Fibroblast of upper back skin (primary cell): ENCODE measurements at places on chromosomes 3 and 15.

DNA sequence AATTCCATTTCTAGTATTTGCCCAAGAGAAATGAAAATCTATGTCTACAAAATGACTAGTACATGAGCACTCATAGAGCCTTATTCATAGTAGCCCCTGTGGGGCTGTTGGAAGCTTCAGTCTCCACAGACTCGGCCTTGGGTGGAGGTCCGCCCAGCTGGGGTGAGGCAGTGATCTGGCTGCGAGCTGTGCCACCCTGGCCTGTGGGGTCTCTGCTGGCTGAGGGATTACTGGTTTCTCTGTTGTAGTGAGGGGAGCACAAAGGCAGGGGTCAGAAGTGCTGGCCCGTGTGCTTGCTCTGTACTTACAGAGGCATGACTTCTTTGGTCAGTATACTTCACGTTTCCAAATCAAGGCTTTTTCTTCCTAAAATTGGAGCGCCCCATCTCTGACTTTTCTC, 158.2 kb downstream of the CHDH start:
- no peak for DNase-seq

GRCh38 chr15:69058830-69059556, 44.5 kb downstream of the NOX5 start:
- DNase-seq, result peak; percentile 86

- no peak for DNase-seq
Measured at GRCh38 chr3:4514916-4515315, 21.8 kb downstream of the ITPR1 start.

GRCh38 chr3:60890226-60890625, 361.0 kb downstream of the FHIT start:
- no peak for DNase-seq

DNA sequence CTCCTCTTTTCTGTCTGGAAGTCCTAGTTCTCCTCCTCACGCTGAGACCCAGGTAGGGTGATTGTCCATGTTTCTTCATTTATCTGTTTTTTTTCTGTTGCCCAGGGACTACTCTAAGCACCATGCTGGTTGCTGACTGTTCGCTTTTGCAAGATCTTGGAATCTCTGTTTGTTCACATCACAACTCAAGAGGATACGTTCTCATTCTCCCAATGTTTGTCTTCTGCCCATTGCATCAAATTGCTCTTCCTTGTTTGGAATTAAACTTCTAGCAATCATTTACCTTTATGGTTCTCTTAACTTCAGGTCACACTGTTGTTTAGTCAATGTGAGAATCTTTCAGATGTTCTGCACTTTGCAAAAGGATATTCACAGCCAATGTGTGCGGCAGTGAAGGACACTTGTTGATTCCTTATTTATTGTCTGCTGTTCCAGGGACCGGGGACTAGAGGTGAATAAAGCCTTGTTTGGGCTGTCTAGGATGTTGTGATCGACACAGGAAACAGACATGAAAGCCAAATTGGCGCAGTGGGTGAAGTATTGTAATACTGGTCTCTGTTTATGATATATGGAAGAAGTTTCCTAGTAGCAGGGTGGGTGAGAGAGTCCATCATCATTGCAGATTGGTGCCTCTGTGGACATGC, 24.5 kb downstream of the LPP start:
- no peak for DNase-seq
